Effector CD8-positive, alpha-beta T cell (primary cell): ENCODE measurements at places on chromosomes 11 and 22.
A peak's percentile ranks its signal among the peaks of the same experiment; 100 is the strongest.

GRCh38 chr22:19873960-19874306 lies 19.3 kb upstream of the GNB1L start:
- no peak for DNase-seq

GRCh38 chr22:20221421-20222340 lies 46.4 kb downstream of the RTN4R start:
- no peak for DNase-seq

- no peak for DNase-seq
These were observed 13.8 kb downstream of the UQCR10 start for GRCh38 chr22:29780748-29781676.

GRCh38 chr11:61617515-61617914 lies 36.6 kb upstream of the SYT7 start:
- DNase-seq = no peak

- DNase-seq = no peak
These were observed 3.3 kb downstream of the SCGB1D2 start for GRCh38 chr11:62245271-62245753.

DNA sequence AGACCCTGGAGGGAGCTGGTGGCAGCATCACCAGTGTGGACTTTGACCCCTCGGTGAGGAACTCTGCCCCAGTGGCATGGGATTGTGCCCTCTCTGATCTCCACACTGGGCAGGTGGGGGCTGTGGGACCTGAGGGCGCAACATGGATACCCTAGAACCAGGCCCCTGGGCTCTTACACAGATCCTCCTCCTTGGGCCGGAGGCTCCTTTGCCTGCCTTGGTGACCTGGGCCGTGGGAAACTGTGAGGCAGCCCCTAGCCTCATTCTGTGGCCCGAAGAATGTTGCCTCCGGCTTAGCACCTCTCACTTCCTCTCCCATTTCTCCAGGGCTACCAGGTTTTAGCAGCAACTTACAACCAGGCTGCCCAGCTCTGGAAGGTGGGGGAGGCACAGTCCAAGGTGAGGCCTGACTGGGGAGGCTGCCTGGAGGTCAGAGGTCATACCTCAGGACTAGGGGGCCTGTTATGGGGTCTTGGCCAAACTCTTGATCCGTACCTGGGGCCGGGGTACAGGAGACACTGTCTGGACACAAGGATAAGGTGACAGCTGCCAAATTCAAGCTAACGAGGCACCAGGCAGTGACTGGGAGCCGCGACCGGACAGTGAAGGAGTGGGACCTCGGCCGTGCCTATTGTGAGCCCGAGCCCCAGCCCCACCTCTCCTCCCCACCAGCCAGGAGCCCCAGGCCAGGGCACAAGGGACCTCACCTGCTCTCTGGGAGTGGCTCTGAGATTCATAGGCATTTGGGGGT lies 12.2 kb downstream of the ATG16L2 start:
- no peak for DNase-seq

DNA sequence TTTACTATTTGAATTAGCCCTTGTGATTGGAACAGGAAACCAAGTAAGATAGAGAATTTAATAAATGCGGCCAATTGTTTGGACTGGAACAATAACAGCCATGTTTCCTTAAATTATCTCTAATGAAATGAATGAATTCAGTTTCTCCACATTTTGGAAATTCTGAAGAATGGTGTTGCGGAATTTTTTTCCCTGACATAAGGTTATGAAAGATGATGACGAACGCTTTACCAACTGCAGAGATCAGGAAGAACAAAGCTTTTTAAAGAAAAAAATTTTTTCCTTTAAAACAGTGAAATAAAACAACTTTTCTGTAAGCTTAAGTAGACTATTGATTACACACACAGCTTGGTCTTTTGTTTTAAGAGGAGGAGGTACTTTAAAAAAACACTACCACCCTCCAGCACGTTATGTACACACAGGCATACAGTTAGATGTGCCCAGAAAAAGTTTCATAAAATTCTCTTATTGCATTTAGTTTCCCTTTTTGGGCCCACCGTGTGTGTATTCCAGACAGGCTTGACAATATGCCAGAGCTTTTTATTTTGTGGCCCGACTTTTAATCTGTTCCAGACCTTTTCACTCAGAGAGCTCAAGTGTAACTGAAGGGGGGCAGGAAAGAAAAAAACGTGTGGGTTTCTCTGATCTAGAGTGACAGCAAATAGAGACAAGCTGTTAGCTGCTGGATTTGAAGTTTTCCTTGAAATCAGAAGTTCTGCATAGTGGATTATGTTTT lies 77.3 kb downstream of the YAP1 start:
- DNase-seq = no peak

DNA sequence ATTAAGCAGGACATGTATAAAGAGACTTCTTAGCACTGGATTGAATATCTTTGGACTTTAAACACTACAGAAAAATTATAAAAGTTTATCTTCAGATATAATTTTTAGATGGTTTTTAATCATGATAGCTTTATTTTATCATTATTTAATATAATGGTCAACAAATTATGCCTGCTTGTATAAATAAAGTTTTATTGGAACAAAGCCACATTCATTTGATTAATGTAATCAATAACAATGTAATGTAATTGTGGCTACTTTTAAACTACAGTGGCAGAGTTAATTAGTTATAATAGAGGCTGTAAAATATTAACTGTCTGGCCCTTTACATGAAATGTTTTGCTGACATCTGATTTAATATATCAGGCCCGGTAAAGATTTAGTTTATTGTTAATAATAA lies 70.0 kb downstream of the STIM1 start:
- DNase-seq = no peak

DNA sequence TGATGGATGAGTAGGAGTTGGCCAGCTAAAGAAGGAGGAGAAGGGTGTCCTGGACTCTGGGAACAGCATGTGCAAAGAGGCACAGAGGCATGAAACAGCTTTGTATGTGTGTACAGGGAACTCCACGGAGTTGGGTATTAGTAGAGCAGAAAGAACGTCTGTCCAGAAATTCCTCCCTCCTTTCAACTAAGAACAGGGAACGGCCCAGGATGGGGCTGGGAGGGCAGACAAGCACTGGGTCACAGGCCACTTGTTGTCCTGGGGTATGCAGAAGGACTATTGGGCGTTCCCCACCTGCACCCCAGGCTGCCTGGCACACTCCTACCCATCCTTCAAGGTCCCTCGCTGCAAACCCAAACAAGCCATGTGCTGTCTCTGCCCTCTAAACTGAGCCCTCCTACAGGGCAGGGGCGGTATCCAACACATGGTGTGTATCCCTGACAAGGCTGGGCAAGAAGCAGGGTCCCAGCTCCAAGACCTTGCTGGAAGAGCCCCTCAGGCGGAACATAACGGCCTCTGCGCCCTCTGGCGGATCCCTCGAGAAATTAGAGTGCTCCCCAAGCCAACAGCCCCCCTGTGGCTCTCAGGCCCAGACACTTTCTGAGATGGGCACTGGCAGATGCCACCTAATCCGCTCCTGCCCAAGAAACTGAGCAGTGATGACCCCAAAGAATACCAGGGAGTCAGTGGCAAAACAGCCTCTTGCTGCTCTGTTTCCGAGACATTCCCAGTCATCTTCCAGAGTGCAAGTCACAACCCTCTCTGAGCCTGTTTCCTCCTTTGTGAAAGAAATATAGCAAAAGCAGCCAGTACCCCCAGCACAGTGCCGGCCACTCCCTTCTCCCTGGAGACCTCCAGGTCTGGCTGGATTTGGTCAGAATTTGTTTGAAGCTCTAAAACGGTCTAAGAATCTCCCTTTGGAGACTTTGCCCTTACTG lies 1.6 kb upstream of the ELFN2 start:
- DNase-seq = peak; percentile 40

DNA sequence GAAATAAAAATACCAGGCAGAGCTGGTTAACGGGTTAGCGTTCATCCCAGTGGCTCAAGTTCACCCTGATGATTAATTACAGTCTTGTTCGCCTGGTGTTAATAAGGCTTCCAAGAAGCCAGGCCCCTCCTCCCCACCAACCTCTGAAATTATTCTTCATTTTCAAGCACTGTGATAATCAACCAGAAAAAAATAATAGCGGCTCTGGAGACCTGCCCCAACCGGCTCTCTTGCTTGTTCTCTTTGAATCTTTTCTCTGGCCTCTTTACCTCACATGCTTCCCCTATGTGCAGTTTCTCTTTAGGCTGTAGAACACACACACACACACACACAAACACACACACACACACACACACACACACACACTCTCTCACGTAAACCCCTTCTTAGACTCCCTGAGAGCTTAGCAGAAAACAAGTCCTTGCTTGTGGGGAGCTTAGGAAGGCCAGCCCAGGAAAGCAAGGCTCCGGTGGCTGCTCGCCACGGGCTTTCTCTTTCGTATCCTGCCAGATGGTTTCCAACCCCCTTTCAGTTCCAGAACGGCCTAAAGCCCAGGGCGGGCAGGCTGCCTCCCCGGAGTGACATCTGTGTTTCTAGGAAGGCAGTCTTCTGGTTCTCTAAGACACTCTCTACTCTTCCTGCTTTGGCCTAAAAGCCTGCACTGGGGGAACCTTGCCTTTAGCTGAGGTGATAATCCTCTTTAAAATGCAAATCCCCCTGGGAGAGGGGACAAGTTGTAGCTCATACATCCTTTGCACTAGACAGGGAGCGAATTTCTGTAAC lies 106.4 kb upstream of the SESN3 start:
- no peak for DNase-seq

- DNase-seq = no peak
These were observed 6.0 kb downstream of the RTL6 start for GRCh38 chr22:44492036-44492405.

DNA sequence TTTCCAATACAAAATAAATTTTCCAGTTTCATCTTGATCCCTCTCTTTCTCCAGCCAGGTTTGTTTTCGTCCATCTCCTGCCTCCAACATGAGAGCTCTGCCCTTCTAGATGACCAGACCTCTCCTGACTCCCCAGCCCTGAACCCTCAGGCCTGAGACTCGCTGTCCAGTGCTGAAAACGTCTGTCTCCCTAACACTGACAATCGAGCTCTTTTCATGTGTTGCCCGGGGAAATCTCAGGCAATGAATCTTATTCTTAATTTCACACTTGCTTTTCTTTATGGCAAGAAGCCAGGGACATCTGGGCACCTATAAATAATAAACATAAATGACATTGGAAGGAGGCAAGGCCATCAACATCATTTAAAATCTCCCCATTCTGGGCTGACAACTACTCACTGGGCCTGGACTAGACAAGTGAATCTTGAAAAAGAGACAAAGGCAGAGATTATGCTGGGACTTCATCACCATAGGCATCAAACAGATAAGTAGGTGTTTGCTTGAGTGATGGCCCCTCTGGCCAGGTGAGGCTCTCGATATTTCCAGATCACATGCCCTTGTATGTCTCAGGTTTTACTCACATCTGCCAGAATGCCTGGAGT lies 274.5 kb upstream of the B3GAT1 start:
- DNase-seq = no peak

- DNase-seq = no peak
These were observed 25.7 kb upstream of the TUB start for GRCh38 chr11:8055091-8055835.

DNA sequence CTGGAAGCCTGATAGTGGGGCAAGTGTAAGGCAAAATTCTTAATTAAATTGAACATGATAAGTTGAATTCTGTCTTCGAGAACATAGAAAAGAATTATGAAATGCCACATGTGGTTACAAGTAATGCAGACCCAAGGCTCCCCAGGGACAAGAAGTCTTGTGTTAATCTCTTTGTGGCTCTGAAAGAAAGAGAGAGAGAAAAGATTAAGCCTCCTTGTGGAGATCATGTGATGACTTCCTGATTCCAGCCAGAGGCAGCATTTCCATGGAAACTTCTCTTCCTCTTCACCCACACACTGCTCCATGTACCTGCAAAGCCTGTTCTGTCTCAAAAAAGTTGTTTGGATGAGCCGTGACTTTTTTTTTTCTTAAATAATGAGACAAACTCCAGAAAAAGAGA lies 1.9 kb upstream of the TYR start:
- no peak for DNase-seq

- no peak for DNase-seq
These were observed 21.6 kb downstream of the SVIP start for GRCh38 chr11:22807855-22808570.

DNA sequence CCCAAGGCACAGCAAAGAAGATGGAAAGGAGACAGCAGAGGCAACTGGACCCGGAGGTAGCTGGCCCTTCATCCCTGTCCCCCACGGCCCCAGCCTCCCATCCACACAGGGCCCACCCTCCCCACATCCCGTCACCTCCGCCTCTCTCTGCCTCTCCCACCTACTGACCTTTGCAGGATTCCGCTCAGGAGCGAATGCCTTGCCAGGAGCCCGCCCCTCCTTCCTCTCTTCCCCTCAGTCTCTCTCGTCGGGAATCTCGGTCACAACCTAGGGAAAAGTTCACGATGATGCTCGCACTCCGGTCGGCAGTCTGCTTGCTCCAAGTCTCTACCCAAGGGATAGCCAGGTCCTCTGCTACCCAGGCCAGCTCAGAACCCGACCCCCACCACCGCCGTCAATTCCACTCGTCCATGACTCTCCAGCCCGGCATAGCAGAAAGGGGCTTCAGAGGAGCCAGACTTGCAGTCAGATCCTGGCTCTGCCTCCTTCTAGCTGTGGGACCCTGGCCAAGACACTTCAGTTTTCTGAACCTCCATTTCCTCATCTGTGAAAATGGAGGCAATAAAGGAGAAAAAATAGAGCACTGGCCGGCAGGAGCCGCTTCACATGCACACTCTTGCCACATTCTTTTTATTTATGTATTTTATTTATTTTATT lies 10.2 kb downstream of the AHNAK start:
- DNase-seq = no peak

GRCh38 chr11:128906185-128907050 lies 15.3 kb downstream of the KCNJ5 start:
- DNase-seq = no peak

GRCh38 chr11:111983187-111983986 lies 41.8 kb upstream of the DLAT start:
- DNase-seq = no peak

- DNase-seq = no peak
These were observed 86.3 kb upstream of the HMGXB4 start for GRCh38 chr22:35170716-35171697.

DNA sequence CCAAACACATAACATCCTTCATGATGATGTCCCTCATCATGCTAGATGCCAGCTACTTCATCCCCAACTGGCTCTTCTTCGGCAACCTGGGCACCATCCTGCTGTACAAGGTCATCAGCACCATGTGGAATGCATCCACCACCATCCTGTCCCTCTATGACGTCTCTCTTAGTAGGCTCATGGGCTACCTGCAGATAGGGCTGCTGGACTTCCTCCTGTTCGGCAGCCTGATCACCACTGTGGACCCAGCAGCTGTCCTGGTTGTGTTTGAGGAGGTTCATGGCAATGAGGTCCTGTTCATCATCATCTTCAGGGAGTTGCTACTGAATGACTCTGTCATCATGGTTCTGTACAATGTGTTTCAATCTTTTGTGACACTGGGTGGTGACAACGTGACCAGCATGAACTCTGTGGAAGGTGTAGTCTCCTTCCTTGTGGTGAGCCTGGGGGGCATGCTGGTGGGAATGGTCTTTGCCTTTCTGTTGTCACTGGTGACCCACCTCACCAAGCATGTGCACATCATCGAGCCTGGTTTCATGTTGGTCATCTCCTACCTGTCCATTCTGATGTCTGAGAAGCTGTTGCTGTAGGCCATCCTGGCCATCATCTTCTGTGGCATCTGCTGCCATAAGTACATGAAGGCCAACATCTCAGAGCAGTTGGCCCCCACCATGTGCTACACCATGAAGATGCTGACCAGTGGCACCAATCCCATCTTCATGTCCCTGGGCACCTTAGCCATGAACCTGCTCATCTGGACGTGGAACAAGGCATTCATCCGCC lies 120.7 kb upstream of the SERPIND1 start:
- no peak for DNase-seq

GRCh38 chr11:12235947-12236743 lies 125.8 kb downstream of the MICAL2 start:
- no peak for DNase-seq
